Osteocyte (in vitro differentiated cells): ENCODE measurements at places on chromosomes 1 and 21. TPM values are rescaled to one million over a fixed set of nuclear protein-coding genes. Genes with fewer than 3 reads are reported as not detected.

The SLFNL1 gene
- total RNA-seq: 0.29 and 0.30 TPM in 2 replicates

DNA sequence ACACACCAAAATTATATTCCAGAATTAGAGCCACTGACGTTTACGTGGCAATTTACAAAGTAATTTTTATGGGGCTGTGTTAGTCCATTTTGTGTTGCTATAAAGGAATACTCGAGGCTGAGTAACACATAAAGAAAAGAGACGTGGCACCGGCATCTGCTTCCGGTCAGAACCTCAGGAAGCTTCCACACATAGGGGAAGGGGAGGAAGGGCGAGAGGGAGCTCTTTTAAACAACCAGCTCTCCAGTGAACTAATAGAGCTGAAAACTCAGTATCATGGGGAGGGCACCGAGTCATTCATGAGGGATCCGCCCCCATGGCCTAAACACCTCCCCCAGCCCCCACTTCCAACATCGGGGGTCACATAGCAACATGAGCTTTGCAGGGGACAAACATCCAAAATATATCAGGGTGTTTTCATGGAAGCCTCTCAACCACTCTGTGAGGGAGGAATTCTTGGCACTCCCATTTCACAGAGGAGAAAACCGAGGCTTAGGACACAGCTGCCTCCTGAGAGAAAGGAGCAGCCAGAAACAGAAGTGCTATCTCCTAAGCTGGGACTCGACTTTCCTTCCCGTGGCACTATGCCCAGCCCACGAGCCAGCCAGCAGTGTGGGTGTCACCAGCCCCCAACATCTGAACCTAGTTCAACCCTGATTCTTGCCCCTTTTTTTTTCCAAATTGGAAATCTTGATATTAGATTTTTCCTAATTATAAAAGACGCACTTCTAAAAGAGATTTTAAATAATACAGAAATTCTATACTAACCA, 29.2 kb downstream of the MIS18A start:
- H3K27me3 ChIP-seq: peaks cover 47% of the 10 kb centered on the region
- peak overlapping the region; percentile 76 for H3K27ac ChIP-seq
- DNase-seq: peak; percentile 38
- no peak overlapping the region for H3K4me3 ChIP-seq
- peaks cover 3% of the 10 kb centered on the region for H3K36me3 ChIP-seq
- H3K4me1 ChIP-seq: peaks cover 15% of the 10 kb centered on the region

DNA sequence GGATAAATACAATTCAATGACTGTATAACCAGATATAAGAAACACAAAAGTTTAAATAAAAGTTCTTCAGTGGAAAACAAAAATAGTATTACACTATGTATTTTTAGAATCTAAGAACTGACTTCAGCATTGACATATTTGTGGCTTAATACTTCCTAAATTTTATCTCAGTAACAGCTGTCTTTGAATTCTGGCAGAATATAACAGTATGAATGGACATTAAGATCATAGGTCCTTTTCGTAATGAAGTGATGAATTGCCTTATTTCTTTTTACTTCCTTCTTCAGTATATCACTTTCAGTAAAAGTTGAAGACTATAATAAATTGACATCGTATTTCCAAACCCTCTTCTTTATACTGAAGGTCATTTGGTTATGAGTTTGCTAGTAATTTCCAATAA, 1030.0 kb downstream of the MRPL39 start:
- no peak overlapping the region for H3K4me3 ChIP-seq
- H3K27ac ChIP-seq: no peak overlapping the region
- no peaks in the 10 kb centered on the region for H3K27me3 ChIP-seq

The BEST4 gene
- 0.18 and 0.48 TPM in 2 replicates for total RNA-seq

The VWA5B1 gene
- not detected in 2 replicates for total RNA-seq

DNA sequence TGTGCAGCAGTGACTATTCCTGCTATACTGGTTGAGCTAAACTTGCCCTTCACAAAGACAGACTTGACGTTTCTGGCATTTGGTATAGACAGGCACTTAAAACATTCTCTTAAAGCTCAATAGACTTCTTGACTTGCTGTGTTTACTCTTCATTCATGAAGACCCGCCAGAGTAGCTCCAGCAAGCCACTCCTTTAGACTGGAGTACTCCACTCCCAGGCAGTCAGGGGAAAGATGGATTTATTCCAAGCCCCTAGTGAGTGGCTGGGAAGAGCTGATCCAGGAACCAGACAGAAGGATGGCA, 70.7 kb downstream of the EVA1C start:
- H3K36me3 ChIP-seq: no peaks in the 10 kb centered on the region
- DNase-seq: no peak
- peaks cover 6% of the 10 kb centered on the region for H3K4me1 ChIP-seq
- no peak overlapping the region for H3K27ac ChIP-seq

DNA sequence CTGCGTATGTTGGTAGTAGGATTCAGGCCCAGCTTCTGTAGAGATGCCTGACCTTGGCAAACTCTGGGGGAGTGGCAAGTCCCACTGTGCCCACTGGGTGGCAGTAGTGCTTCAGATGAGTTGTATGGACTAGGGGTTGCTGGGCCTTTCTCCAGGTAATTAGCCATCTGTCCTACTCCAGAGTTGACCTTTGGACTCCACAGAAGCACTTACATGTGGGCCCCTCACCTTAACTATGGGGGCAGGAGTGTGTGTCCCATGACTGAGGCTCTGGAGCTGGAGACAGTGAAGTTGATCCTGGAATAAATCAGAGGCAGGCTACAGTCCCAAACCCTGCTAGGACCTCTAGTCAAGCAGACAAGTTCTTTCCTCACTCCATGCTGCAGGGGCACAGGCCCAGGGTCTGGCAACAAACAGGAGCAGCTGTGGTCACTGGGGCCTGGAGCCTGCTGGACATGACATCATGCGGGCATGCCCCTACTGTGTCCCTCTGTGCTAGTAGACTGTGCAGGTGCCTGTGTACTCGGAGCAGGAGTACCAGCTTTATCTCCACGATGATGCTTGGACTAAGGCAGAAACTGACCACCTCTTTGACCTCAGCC, 4.6 kb downstream of the DMAP1 start:
- DNase-seq: no peak
- no peak overlapping the region for H3K27ac ChIP-seq
- no peaks in the 10 kb centered on the region for H3K27me3 ChIP-seq
- peaks cover 18% of the 10 kb centered on the region for H3K4me1 ChIP-seq
- peaks cover 32% of the 10 kb centered on the region for H3K36me3 ChIP-seq

DNA sequence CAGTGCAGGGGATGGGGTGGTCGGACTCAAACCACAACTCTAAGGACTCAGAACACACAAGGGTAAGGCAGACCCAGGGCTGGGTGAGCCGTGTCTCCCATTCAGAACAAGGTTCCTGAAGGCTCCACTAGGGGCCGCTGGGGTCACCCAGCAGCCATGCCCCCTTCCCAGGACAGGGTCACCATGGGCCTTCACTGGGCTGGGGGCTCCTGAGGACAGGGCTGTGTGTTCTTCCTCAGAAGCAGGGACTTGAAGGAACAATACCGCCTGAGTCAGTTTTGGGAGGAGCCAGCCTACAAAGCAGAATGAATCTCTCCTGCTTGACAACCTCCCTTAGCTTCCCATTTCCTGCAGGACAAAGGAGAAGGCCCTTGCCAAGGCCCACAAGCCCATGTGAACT, 15.4 kb downstream of the RIMS3 start:
- no peak overlapping the region for H3K4me3 ChIP-seq
- peaks cover 7% of the 10 kb centered on the region for H3K27me3 ChIP-seq
- H3K27ac ChIP-seq: no peak overlapping the region
- H3K4me1 ChIP-seq: peaks cover 9% of the 10 kb centered on the region

GRCh38 chr21:25649146-25649545, 10.1 kb downstream of the JAM2 start:
- H3K4me3 ChIP-seq: no peak overlapping the region
- H3K36me3 ChIP-seq: no peaks in the 10 kb centered on the region
- DNase-seq: no peak
- peaks cover 12% of the 10 kb centered on the region for H3K27me3 ChIP-seq

GRCh38 chr1:178051071-178051470, 42.8 kb upstream of the RASAL2 start:
- H3K27me3 ChIP-seq: no peaks in the 10 kb centered on the region
- no peaks in the 10 kb centered on the region for H3K36me3 ChIP-seq
- H3K27ac ChIP-seq: no peak overlapping the region
- no peak for DNase-seq
- H3K4me3 ChIP-seq: no peak overlapping the region
